GM04503 (cell line): ENCODE measurements at places on chromosomes 1 and 21.

- DNase-seq: no peak
Observed at GRCh38 chr1:88847643-88848042, 43.7 kb downstream of the GTF2B start.

DNA sequence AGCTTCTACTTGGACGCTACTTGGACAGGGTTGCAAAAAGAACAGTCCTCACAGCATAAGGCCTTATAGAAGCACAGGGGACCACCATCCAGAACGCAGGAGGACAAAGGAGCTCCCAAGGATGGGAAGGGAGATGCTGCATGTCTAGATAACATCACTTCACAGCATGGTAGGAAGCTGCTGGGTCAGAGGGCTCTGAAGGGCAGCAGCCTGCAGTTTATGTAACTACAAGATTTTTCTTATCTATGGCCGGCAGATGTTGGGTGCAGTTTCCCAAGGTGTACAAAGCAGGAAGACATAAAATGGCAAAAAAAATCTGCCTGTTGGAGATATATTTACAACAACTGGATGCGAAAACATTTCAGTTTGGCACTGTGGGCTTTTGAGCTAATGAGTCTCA is 45.3 kb upstream of the SLC5A9 start:
- no peak for DNase-seq

GRCh38 chr1:41315146-41315822 is 46.0 kb upstream of the FOXO6 start:
- no peak for DNase-seq

- peak; percentile 41 for DNase-seq
Observed at GRCh38 chr1:166925810-166926478, 49.4 kb downstream of the ILDR2 start.

DNA sequence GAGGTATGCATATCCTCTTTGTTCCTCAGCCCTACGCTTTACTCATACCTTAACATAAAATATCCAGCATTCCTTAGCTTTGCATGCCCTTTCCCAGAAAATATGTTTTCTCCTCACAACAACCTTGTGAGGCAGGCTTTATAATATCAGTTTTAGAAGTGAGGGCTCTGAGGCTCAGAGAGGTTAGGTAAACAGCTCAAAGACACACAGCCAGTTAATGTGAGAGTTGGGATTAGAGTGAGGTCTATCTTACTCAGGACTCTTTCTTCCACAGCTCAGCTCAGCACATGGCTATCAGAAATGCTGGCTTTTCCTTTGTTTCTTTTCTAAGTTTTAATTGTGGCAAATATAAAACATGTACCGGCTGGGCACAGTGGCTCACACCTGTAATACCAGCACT is 27.9 kb downstream of the CSF1 start:
- DNase-seq: no peak

- DNase-seq: no peak
Observed at GRCh38 chr1:246508897-246509688, 2.0 kb upstream of the SMYD3 start.

- DNase-seq: no peak
Observed at GRCh38 chr1:13801655-13802486, 101.9 kb downstream of the PRDM2 start.

DNA sequence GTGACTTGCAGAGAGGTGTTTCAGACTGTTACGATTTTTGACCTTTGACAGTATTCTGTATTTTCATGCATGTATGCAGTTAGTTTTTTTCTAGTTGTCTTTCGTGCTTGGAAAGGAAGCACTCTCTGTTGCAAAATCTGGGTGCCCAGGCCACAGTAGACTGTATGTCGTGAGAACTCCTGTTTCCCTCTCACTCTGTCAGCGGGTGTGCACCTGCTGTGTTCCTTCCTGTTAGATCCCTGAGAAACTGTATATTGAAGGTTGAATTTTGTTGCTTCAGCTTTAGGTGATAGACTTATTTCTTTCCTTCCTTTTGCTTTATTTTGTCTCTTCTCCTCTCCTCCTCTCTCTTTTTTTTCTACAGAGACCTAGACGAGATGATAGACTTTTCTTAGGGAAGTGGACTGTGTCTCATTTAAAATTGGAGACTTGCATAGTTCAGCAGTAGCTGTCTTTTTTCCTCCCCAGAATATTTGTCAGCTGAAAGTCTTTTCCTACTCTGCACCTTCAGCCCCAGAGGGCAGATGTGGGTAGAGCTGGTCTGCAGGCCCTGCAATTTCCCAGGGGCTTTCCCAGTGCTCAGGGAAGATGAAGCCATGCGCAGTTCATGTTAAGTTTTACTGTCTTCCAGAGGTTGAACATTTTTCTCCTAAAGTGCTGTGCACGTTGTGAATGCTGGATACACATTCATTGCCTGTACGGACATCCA is 1.4 kb downstream of the TRAPPC10 start:
- DNase-seq: no peak

GRCh38 chr1:54884768-54885167 is 2.2 kb downstream of the DHCR24 start:
- no peak for DNase-seq

DNA sequence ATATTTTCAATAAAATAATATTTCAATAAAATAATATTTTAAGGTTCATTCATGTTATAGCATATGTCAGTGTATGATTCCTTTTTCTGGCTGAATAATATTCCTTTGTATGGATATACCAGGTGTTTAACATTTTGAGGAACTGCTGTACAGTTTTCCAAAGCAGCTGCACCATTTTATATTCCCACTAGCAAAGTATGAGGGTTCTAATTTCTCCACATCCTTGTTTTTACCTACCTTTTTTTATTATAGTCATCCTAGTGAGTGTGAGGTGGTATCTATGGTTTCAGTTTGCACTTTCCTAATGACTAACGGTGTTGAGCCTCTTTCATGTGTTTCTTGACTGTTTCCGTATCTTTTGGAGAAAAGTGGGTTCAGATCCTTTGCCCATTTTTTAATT is 5.2 kb downstream of the DEGS1 start:
- DNase-seq: no peak
